ENCODE measurements at places on chromosomes 2 and 18.

- DNase-seq, result no peak
Measured at GRCh38 chr2:75053484-75054112, 95.2 kb downstream of the POLE4 start.

DNA sequence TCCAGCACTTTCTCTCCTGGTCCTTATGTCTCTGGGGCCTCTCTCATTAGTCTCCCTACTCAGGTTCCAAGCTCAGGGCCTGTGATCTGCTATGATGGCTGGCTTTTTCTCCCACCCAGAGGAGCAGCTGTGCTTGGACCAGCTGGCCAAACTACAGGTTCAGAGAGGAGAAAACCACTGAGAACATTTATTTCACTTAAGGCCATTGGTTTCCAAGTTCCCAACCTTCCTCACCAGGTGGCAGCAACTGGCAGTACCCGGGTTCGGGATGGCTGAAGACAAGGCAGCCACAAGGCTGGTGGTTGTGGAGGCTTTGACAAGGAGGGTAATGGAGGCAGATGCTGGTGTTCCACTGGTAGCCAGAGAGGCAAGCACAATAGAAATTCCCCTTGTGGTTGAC lies 29.9 kb upstream of the SELENOI start:
- DNase-seq, result no peak

- DNase-seq, result peak; percentile 51
Measured at GRCh38 chr2:233996461-233996860, 54.0 kb upstream of the SPP2 start.

- no peak for DNase-seq
Measured at GRCh38 chr18:26875040-26875654, 9.6 kb upstream of the AQP4 start.

Measured in HCEC 1CT (cell line).